ENCODE measurements at places on chromosomes 13 and 19. TPM values are rescaled to one million over a fixed set of nuclear protein-coding genes. Genes with fewer than 3 reads are reported as not detected.

The MPND gene
- 25.4 TPM for total RNA-seq

The FGF9 gene
- total RNA-seq, result 0.99 TPM

The KLF16 gene
- total RNA-seq, result 22.6 TPM

The NAPSA gene
- total RNA-seq, result 8.8 TPM

The ARHGEF18 gene
- 56.4 TPM for total RNA-seq

The CD37 gene
- 177 TPM for total RNA-seq

The CEACAM20 gene
- total RNA-seq, result not detected

The PEG3 gene
- total RNA-seq, result not detected

The KLF5 gene
- total RNA-seq, result 2.3 TPM

The DHRS12 gene
- 6.6 TPM for total RNA-seq

The RASGRP4 gene
- 1.6 TPM for total RNA-seq

The ZNF285 gene
- 1.3 TPM for total RNA-seq

The CFD gene
- total RNA-seq, result 0.66 TPM

The URAD gene
- total RNA-seq, result not detected

The ZNF792 gene
- 15.3 TPM for total RNA-seq

DNA sequence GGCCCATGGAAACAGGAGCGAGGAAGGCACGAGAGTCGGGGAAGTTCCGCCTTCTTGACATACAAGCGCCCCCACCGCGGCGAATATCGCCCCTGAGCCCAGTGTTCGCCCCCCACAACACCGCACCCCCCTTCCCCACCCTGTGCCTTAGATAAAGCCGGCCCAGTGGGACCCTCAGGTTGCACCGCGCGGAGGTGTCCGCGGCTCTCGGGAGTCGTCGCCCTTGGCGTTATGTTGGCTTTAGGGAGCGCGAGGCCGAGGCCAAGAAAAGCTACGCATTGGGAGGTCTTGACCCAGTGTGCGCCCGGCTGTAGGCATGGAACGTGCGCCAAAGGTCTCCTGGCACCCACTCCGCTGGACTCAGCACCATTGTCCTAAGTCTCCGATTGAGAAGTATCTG lies 603 bp upstream of the ZNF132 start:
- DNase-seq, result no peak

DNA sequence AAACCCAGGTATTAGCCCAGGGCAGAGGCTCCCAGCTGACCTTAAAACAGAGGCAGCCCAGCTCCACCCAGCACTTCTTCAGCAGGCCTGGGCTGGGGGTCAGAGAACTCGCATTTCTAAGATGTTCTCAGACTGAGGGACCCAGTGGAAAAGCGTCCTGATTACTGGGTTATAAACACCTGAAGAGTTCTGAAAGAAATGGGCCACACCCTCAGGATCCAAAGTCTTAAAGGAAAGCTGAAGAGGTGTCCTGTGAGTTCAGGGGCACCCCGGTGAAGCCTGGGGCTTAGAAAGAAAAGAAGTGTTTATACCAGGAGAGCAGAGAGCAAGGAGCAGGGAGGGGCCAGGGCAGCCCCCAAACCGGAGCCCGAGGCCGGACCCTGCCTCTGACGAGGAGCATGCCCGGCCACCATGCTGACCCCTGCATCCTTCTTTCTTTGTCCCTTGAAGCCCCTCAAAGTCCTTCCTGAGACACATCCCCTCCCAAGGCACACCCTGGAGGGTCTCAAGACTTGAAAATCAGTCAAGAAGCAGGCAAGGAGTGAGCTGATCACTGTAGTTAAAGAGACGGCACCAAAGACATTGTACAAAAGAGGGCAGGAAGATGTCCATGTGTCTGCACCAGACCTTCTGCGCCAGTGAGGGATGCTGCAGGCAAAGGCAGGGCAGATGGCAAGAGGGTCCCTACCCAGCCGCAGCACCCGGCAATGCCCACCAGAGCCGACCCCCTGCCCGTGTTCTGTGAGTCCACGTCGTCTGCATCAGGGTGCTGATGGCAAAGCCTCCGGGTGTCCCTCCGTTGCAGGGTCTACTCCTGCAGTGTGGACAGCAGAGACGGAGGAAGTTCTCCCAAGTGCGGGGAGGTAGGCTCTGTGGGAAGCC lies 10.6 kb upstream of the RAB20 start:
- DNase-seq, result no peak

DNA sequence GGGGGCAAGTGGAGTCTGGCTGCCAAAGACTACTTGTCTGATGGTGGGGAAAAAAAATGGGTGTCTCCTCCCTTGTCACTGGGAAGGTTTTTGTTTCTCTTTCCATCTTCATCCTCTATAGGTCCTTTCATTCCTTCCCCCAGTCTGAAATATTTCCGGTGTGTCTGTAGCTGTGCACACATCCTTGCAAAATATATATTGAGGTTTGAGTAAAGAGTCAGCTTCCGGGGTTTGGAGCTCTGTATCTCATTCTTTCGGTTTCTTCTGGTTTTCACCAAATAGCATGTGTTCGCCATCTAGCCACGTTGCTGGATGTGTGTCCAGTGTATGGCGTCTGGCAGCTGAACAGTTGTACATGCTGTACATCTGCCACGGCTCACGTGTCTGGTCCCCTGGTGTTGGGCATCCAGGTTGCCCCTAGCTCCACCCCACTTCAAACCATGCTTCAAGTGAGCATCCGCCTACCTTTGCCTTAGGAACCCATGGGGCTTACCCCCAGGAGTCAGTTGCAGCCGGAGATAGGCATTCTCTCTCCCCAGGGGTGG lies 142.2 kb downstream of the SIPA1L3 start:
- DNase-seq, result peak; percentile 74

DNA sequence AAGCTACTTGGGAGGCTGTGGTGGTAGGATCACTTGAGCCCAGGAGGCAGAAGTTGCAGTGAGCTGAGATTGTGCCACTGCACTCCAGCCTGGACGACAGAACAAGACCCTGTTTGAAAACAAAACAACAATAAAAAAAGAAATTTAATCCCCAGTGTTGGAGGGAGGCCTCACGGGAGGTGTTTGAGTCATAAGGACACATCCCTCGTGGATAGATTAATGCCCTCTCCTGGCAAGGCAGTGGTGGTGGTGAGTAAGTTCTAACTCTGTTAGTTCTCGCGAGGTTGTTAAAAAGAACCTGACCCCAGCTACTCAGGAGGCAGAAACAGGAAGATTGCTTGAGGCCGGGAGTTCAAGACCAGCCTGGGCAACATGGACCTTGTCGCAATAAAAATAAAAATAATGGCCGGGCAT lies 27.6 kb upstream of the SIN3B start:
- no peak for DNase-seq

DNA sequence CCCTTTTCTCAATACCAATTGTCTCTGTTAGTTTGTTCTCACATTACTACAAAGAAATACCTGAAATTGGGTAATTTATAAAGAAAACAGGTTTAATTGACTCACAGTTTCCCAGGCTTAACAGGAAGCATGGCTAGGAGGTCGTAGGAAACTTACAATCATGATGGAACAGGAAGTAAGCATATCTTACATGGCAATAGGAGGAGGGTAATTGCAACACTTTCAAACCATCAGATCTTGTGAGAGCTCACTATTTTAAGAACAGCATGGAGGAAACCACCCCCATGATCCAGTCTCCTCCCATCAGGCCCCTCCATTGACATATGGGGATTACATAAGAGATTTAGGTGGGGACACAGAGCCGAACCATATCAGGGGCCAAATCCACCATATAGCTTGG lies 1210.1 kb upstream of the SPRY2 start:
- no peak for DNase-seq

DNA sequence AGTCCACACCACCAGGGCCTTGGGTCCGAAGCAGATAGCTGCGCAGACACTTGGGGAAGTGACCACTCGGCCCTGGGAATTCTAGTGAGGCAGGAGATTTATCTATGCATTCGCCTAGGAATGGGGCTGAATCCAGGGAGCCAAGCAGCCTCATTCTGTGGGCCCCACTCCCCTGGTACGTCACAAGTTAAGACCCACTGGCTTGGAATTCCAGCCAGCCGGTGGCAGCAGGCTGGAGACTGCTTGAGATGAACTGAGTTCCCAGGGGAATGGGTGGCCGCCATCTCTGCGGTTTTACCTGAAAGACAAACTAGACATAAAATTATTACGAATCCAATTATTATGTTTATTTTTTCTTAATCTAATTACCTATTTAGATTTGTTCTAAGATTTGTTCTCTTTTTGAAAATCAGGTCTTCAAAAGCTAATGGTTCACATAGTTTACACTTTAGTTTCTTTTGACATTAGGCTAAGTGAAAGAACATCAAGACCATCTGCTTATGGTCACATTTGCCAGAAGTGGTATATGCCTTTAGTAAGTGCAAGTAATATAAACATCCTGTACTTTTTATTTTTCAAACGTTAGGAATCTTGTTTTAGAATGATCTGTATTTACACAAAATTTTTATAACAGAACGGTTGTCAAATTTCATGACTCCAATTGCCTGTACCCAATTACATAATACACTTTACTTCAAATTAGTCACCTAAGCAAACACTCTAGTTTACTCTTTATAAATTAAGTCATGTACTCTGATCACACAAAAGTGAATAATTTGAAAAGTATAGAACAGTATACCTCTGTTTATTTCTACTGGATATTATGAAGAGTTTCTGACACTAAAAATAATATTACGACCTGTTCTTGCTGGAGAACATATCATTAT lies 74.4 kb downstream of the SLITRK6 start:
- no peak for DNase-seq

- no peak for DNase-seq
Measured at GRCh38 chr13:33434676-33435075, 149.1 kb upstream of the STARD13 start.

- no peak for DNase-seq
Measured at GRCh38 chr19:42134535-42135070, 2.4 kb upstream of the POU2F2 start.

- DNase-seq, result no peak
Measured at GRCh38 chr13:81639984-81640582, 1299.2 kb upstream of the SPRY2 start.

- no peak for DNase-seq
Measured at GRCh38 chr13:33799950-33800592, 17.9 kb upstream of the RFC3 start.

GRCh38 chr13:40769970-40770369 lies 1.0 kb downstream of the MRPS31 start:
- no peak for DNase-seq

- DNase-seq, result no peak
Measured at GRCh38 chr19:15324791-15325519, 7.4 kb downstream of the BRD4 start.

DNA sequence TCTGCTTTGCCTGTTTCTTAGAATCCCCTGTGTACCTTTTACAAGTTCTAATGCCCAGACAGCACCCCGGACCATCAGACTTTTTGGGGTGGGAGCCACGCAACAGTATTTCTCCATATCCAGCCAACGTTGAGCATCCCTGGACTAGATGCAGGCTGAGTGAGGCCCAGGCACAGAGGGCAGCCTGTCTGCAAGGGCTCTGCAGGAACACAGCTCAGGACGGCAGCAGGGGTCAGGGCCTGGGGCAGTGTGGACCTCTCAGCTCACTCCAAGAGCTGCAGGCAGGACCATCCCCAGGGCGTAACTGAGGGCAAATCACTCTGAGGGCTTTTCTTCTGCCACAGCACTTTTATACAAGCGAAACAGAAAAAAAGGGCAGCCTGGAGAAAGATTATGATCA lies 95.8 kb downstream of the DNAJC15 start:
- DNase-seq, result no peak

- no peak for DNase-seq
Measured at GRCh38 chr13:51105046-51105445, 6.0 kb downstream of the C13orf42 start.

GRCh38 chr13:23516190-23516589 lies 54.0 kb upstream of the TNFRSF19 start:
- no peak for DNase-seq

- DNase-seq, result peak; percentile 57
Measured at GRCh38 chr13:108155185-108156106, 59.9 kb downstream of the LIG4 start.

DNA sequence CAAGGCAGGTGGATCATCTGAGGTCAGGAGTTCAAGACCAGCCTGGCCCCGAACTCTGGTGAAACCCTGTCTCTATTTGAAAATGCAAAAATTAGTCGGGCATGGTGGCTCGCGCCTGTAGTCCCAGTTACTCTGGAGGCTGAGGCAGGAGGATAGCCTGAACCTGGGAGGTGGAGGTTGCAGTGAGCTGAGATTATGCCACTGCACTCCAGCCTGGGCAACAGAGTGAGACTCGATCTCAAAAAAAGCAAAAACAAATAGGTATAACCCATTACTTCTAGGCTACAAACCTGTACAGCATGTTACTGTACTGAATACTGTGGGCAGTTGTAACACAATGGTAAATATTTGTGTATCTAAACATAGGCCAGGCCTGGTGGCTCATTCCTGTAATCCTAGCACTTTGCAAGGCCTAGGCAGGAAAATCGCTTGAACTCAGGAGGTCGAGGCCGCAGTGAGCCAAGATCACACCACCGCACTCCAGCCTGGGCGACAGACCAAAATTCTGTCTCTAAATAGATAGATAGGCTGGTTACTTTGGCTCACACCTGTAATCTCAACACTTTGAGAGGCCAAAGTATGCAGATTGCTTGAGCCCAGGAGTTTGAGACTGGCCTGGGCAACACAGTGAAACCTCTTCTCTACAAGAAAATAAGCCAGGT lies 63.5 kb downstream of the MYO9B start:
- DNase-seq, result no peak

- DNase-seq, result no peak
Measured at GRCh38 chr19:3982701-3983541, 2.3 kb downstream of the EEF2 start.

GRCh38 chr19:5655412-5655811 lies 24.9 kb downstream of the MICOS13 start:
- DNase-seq, result no peak

GRCh38 chr19:29677001-29677817 lies 11.9 kb downstream of the PLEKHF1 start:
- DNase-seq, result no peak

GRCh38 chr19:28607066-28607583 lies 605.8 kb downstream of the UQCRFS1 start:
- DNase-seq, result no peak

Data from activated CD8-positive, alpha-beta memory T cell treated with anti-CD3 and anti-CD28 coated beads, Interleukin-2, amount 10 ng/mL, durations not matched to agents 7 days and 5 days (primary cell).